ENCODE measurements at places on chromosomes 7 and 10.

GRCh38 chr7:28277364-28277763 is 96.8 kb upstream of the JAZF1 start:
- no peak for DNase-seq

DNA sequence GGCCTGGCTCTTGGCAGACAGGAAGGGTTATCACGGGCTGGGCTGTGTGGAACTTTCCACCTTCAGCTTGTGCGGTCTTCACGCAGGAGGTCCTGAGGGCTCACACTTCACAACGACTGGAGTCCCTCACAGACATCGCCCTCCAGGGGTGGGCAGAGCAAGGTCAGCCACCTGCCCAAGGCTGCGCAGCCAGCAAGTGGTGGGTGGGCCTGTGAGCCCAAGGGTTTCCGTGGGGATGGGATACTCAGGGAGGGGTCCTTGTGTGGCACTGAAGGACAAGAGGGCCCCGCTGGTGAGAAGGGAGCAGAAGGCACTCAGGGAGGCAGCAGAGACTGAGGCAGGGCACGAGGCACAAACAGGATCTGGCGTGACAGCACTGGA is 22.0 kb downstream of the PDIA4 start:
- no peak for DNase-seq

GRCh38 chr10:132144086-132144485 is 42.7 kb upstream of the DPYSL4 start:
- DNase-seq = no peak

DNA sequence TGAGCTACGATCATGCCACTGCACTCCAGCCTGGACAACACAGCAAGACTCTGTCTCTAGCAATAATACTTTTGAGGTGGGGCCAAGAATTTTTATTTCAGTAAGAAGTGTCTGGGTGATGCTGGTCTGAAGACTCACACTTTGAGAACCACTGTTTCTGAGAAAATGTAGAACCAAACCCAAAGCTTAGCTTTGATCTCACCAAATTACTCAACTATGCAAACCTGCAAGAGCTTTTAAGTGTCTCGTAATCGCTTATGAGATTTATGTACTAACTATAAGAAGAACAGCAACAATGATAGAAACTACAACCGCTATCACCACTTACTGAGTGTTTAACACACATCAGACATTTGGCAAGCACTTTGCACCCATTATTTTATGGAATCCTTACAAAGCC is 29.5 kb downstream of the APBB1IP start:
- DNase-seq = no peak

All from ACHN (cell line).